ENCODE measurements at places on chromosomes 2 and 18.

GRCh38 chr2:173766537-173767289, 198.5 kb downstream of the SP3 start:
- DNase-seq = no peak

GRCh38 chr2:62738981-62739936, 33.7 kb downstream of the EHBP1 start:
- DNase-seq = no peak

DNA sequence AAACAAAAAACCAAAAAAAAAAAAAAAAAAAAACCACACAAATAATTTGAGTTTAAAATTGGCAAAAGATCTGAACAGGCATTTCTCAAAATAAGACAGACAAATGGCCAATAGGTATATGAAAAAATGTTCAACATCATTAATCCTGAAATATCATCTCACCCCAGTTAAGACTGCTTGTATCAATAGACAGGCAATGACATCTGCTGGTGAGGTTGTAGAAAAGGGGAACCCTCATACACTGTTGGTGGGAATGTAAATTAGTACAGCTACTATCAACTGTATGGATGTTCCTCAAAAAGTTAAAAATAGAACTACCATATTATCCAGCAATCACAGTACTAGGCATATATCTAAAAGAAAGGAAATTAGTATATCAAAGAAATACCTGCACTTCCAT, 523.1 kb downstream of the XIRP2 start:
- DNase-seq = no peak

GRCh38 chr2:112762276-112762675, 2.1 kb downstream of the CKAP2L start:
- no peak for DNase-seq

- DNase-seq = no peak
Measured at GRCh38 chr2:134098321-134098720, 155.6 kb upstream of the MGAT5 start.

DNA sequence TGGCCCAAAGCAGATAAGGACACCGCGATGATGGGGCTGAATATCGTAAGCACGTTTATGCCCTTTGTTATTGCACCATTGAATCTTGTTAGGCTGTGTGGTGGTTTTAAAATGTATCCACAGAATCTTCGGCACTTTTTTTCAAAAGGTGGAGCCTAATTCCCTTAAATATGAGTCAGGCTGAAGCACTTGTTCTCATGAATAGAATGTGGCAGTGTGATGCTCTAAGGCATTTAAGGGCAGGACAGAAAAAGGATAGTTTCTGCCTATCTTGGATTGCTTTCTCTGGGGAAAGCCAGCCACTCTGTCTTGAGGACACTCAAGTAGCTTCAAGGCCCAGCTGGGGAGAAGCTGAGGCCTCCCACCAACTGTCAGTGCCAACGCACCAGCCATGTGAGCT, 39.6 kb downstream of the ABCA12 start:
- DNase-seq = no peak

DNA sequence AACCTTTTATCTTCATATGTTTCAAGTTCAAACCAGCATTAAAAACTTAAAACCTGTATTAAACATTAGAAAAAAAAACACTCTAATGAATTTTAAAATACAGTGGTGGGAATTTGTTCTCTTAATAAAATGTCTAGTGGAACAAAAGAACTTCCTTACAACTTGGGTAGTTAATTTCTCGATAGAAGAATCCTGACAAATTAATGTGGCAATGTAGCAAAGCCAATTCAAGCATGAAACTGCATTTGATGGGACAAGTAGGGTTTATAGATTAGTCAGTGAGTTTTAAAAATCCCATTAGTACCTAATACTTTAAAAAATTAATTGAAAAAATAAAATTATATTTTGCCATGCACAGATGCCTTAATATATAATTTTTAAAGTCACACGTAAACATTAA, 59.4 kb downstream of the PDE1A start:
- DNase-seq = no peak
